GM19239 (cell line): ENCODE measurements at places on chromosomes 1 and 21.

DNA sequence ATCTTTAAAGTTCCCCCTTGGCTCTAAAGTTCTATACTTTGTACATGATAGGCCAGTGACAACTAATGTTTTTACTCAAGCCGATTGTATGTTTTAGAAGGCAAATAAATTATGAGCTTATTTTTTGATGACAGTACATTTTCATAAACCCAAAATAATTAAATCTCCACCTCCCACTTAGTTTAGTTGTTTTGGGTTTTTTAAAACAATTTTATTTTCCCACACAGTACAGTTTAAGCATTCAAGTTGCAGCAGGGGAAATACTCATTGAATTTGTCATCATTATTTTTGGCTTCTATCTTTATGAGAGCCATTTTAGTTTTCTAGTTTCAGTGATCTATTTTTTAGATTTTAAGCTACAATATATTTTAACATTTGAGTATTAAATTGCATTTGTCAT lies 93.6 kb downstream of the OLFML2B start:
- no peak for DNase-seq

DNA sequence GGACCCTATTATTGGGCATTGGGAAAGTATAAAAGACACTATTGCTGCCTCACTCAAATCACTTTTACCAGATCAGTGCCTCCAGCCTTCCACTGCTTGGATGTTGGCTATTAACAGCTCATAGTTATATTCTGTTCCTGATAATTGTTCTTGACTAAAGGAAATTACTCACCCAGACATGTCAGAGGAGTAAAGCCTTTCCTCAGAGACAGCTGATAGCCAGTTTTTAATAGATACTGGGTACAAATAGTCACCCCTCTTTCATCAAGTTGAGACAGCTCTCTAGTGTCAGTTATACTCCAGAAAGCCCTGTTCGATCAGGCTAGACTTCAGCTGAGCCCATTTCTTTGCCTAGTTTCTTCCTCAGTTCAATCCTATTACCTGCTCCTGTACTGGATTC lies 876.1 kb upstream of the B3GALT2 start:
- DNase-seq = no peak

DNA sequence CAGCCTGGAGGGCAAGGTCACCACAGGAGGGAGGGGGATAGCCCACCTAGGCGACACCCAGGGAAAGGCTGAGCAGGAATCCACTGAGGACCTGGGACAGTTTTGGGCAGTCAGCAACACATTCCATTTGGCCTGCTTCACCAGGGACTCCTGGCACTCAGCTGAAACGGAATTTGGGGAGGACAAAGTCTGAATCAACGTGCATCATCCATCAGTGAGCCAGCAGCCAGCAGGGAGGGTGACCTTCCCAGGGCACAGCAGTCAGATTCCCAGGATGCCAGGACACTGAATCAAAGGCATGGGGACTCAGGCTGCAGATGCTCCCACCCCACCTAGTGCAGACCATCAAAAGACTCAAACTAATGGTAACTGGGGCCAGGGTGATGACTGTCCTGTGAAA lies 4.6 kb downstream of the SH3BP5L start:
- no peak for DNase-seq

DNA sequence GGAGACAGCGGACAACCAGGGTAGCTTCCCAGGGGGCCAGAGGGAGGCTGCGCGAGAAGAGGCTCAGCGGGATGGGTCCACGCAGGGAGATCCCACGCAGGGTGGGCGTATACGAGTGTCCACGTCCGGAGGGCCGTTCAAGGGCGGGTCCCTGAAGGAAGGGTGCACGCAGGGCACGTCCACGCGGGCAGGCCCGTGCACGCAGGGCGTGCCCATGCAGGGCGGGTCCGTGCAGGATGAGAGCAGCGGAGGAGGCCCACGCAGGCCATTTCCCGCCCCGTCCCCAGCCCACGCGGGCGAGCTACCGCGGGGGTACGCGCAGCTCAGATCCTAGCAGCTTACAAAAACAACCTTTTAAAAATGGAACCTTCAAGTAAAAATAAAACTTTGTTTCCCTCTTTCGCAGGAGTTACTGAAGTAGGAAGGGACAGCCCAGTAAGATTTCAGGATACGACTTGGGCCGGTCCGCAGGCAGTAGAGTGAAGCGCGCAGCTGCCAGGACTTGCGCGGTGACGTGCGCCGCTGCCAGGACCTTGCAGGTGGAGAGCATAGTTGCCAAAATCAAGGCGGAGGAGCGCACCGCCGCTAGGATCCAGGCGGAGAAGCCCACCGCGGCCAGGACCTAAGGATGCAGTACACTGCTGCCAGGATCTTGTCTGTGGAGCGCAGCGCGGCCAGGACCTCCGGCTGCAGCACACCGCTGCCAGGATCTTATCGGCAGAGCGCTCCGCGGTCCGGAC lies 416 bp upstream of the RNF187 start:
- DNase-seq = peak; percentile 61

DNA sequence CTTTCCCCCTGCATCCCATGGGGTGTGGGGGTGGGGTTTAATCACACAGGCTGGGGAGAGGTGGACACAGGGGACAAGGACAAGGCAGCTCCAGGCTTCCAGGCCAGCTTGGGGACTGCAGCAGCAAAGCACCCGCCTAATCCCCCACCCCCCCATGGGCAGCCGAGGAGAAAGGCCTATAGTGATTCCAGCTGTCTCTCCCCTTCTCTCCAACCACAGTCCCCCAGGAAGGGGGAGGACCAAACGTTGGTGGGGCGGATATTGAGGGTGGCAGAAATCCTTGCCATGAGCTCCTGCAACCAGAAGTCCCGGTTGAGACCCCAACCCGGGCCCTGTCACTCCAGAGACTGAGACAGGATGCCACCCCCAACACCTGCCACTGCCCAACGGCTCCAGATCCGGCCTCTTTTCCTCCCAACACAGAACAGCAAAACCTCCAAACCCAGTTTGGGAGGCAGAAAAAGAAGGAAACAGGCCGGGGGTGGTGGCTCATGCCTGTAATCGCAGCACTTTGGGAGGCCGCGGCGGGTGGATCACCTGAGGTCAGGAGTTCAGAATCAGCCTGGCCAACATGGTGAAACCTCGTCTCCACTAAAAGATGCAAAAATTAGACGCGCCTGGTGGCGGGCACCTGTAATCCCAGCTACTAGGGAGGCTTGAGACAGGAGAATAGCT lies 1.7 kb downstream of the EPHA2 start:
- no peak for DNase-seq

DNA sequence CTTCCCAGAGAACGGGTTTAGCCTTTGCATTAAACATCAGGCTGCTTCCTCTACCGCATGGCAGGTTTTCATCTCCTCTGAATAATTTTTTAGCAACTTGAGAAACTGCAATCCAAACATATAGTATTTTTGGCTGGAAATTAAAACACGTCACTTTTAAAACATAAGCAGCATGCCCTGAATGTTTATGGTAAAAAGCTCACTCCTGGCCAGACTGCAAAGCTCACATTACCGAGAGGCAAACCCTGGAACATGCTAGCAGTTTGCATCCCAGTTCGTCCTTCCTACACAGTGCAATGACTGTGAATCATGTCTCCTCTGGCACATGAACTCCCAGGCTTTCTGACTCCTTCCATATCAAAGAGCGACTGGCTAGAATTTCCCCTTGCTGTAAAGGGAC lies 312.3 kb downstream of the RRAGC start:
- no peak for DNase-seq

DNA sequence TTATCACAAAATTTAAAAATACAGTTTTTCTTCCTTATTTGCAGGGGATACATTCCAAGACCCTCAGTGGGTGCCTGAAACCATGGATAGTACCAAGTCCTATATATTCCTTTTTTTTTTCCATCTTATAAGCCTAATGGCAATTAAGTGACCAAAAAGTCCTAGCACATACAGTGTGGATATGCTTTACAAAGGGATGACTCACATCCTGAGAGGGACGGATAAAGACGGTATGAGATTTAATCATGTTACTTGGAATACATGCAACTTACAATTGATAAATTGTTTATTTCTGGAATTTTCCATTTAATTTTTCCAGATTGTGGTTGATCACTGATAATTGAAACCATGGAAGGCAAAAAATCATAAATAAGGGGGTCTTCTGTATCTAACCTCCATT lies 181.2 kb upstream of the BRINP3 start:
- DNase-seq = no peak

GRCh38 chr1:172966844-172967540 lies 83.7 kb downstream of the TNFSF18 start:
- DNase-seq = no peak

DNA sequence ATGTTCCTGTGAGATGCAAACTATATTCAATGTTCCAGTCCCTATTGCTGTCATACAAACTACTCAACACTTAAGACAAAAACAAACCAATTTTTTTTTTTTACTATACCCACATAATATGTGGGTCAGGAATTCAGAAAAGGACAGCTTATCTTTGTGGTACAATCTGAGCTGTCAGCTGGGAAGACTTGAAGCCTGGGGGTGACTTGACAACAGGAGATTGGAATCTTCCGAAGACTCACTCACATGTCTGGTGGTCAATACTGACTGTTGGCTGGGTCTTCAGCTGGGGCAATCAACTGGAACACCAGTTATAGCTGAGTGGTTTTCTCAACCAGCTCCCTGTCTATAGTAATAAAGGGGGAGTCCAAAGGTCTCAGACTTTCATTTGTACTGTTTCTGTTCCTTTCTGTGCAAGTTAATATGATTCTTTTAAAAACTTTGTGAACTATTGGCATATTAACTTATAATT lies 81.7 kb upstream of the ATP1B1 start:
- peak; percentile 43 for DNase-seq

GRCh38 chr1:94722181-94722580 lies 98.0 kb upstream of the SLC44A3 start:
- DNase-seq = no peak

DNA sequence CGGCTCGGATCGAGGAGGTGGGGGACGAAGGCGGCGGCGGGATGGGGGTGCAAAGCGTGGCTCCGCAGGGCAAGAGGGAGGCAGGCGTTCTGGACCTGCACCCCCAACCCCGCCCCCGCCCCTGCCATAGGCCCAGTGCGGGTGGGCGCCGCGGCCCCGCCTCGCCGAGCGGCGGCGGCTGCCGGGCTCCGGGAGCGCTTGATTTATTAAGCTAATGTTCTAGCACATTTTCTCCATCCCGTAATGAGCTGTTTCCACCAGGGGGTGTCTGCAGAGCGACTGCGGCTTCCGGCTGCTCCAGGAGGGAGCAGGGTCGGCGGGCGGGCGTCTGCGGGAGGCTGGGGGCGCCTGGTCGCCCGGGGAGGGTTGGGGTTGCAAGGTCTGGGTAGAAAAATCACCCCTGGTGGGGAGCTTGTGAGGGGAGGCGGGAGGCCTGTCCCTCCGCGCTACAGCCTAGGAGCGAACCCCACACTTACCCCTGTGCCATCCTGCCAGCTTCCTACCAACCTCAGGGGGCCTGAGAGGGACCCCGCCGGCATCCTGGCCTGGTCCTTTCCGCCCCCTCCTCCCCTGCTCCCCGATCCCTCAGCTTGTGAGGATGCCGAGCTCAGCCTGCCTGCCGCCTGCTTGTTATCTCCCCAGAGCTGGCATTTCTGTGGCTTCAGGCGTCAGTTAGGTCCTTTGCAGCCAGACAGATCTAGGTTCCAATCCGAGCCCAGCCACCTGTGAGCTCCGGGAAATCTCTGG lies 48.5 kb upstream of the ACOT11 start:
- DNase-seq = no peak

GRCh38 chr1:221272940-221273339 lies 393.7 kb downstream of the HLX start:
- DNase-seq = no peak

DNA sequence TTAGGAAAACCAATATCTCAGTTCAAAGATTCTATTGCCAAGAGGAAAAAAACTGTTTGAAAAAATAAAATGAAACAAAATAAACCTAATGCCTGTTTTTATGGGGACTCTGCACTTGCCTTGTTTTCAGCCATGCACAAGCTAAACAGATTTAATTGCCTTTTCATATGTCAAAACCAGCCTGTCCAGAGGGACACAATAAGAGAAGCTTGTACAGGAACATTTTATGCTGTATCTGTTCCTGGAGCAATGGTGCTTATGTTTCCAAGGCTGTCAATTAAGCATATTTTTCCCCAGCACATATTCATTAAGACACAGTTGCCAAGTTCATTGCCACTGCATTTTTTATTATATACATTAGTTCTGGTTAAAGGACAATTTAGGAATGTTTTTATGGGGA lies 470.9 kb downstream of the LRRIQ3 start:
- no peak for DNase-seq

DNA sequence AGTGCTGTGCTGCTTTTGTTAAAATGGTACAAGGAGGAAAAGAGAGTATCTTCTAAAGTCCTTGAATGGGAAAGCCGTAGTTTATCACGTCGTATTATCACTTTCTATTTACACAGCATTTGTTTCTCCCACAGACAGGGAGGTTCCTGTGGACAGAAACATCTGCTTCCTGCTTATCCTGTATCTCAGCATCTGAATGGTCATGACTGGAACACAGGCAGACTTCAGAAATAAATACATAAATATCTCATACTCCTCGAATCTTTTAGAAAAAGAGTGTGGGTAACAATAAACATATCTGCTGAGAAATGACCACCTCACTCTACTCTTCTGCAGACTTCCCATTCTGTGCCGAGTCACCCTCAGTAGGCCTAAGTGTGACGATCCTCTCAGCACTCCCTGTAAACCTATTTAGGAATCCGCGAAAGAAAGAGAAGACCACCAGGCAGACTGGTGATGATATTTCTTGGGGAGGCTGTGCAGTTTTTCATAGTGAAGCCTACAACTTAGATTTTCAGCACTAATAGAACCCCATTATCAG lies 393.5 kb downstream of the SMYD3 start:
- no peak for DNase-seq

- no peak for DNase-seq
These were observed 103.0 kb downstream of the SSBP3 start for GRCh38 chr1:54302951-54303843.

DNA sequence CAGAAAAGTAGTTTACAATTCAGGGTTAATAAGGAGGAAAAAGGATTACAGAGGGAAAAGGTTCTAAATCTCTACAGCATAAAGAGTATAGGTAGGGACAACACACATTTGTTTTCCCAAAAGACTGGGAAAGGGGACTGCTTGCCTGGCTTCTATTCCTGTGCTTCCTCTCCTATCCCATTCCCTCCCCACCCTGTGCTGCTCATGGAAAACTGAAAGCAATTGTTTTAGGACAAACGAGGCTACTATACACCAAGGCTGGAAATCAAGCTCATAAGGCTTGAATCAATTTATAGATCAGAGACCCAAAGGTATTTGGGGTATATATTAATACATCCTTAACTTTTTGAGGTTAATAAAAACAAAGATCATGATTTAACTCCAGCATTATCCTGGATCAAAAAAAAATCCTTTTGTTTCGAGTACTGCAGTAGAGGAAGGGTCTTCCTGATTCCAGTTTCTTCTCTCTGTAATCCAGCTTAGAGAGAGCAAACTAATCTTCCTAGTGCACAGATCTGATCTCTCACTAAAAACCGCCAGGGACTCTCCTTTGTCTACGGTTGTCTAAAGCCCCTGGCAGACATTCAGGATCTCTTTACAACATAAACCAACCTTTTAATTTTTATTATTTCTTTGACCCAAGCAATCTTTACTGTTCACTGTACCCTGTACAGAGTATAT lies 37.4 kb upstream of the A3GALT2 start:
- DNase-seq = no peak

GRCh38 chr1:164704954-164705353 lies 146.0 kb downstream of the PBX1 start:
- DNase-seq = no peak
